ENCODE measurements at places on chromosomes 3 and 15.

- no peak for DNase-seq
Measured at GRCh38 chr15:32941823-32942222, 224.0 kb downstream of the GREM1 start.

- no peak for DNase-seq
Measured at GRCh38 chr15:81625896-81626295, 251.9 kb upstream of the TMC3 start.

- no peak for DNase-seq
Measured at GRCh38 chr15:92809880-92810361, 90.2 kb upstream of the CHD2 start.

GRCh38 chr3:143814443-143814889 is 33.8 kb downstream of the SLC9A9 start:
- no peak for DNase-seq

- no peak for DNase-seq
Measured at GRCh38 chr15:68353421-68354135, 76.0 kb downstream of the FEM1B start.
